ENCODE measurements at places on chromosomes 7 and 10. TPM values are rescaled to one million over a fixed set of nuclear protein-coding genes. Genes with fewer than 3 reads are reported as not detected.

GRCh38 chr7:26685606-26686005 lies 178.8 kb downstream of the SKAP2 start:
- no peak for DNase-seq

The HECW1 gene
- total RNA-seq, result 10.9 TPM

- DNase-seq, result no peak
Observed at GRCh38 chr7:25002786-25003185, 22.8 kb upstream of the OSBPL3 start.

DNA sequence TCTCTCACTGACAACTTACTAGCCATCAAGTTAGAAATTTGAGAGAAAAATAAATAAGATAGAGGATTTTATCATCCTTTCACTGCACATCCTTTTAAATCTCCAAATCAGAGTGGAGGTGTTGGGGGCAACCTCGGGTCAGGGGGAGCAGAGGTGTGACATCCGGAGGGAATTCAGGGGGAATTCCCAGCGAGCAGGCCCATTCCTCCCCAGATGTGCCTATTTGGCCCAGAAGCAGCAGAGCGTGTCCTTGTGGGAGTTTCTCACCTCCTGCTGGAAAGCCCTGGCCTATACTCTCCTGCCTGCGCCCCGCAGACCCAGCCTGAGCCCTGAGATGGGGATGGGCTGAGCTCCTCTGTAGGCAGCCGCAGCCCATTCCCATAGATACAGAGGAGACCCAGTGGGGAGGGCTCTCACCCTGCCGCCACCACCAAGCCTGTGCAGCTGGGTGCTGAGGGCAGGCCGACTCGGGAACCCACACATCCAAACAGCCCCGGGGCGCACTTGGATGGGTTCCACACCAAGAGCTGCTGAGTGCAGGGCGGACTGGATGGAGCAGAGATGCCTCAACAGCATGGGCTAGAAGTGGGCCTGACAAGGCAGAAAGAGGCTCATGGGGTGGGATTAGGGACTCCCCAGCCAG lies 124.5 kb downstream of the CXCL12 start:
- no peak for DNase-seq

The EN2 gene
- under 0.01 TPM for total RNA-seq

The GALNT17 gene
- 66.0 TPM for total RNA-seq

DNA sequence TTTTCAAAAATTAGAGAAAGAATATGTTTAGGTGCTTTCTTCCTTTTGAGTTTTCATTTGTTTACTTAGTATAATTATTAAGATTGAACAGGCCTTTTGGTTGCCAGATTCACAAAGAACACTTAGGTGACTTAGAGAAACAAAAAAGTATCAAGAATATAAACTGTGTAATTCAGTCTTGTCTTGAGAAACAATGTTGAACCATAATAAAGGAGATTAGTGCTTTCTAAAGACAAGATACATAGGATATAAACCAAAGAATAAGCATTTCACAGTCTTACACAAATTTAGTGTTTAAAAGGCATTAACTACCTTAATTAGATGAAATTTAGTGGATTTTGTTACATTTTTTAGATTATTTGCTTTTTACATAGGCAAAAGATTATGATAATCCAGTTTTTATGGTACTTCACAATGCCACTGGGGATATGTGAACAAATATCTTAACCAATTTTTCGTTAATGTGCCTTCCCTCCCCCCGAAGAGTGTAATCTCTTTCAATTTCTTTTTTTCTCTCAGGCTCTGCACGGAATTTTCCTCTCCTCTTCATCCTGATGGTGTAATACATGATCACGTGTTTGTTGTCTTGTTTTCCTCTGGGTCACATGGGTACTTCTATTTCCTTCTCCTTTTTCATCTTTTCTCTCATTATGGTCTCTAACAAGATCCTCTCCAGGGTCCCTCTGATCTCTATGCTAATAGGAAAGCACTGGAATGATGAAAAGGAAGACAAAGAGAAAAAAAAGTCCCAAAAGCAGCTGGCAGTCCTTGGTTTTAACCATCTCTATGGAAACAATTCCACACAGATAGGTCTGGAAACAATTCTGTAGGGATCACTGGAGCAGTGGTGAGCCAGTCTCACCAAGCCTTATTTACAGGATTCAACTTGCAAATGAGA lies 3.7 kb upstream of the HNRNPH3 start:
- DNase-seq, result peak; percentile 61

DNA sequence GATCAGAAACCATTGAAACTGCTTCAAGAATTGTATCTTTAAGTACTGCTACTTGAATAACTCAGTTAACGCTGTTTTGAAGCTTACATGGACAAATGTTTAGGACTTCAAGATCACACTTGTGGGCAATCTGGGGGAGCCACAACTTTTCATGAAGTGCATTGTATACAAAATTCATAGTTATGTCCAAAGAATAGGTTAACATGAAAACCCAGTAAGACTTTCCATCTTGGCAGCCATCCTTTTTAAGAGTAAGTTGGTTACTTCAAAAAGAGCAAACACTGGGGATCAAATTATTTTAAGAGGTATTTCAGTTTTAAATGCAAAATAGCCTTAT lies 14.7 kb downstream of the HNRNPA2B1 start:
- DNase-seq, result no peak

The PDIA4 gene
- total RNA-seq, result 47.9 TPM

GRCh38 chr10:29050081-29050480 lies 238.8 kb upstream of the LYZL1 start:
- DNase-seq, result no peak

DNA sequence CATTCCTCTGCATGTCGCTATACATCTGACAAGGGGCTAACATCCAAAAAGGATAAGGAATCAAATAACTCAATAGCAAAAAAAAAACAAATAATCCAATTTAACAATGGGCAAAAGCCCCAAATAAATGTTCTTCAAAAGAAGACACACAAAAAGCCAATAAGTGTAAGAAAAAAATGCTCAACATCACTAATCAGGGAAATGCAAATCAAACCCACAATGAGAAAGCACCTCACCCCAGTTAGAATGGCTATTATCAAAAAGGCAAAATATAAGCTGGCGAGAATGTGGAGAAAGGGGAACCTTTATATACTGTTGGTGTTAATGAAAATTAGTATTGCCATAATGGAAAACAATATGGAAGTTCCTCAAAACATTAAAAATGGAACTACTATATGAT lies 14.3 kb downstream of the ARHGAP12 start:
- DNase-seq, result no peak

The MICALL2 gene
- 67.6 TPM for total RNA-seq

- no peak for DNase-seq
Observed at GRCh38 chr10:16854623-16855022, 37.4 kb upstream of the RSU1 start.

The OR2A7 gene
- 3.8 TPM for total RNA-seq

The EZH2 gene
- total RNA-seq, result 7.5 TPM

DNA sequence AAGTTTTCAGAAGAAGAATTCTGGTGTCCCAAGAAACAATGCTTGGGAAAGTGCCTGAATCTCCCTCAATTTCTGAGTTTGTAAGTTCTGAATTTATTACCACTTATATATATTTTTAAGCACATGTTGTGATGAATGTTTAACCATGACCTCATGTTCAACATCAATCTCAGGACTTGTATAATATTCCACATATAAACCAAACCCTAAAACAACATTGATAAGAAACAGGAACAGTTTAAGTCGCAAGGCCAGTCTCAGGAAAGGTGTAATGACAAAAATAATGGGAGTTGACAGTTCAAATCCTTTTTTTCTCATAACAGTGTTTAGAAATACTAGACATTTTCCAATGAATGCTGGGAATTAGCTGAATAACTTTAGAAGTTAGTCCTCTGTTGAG lies 22.8 kb downstream of the NRP1 start:
- DNase-seq, result no peak

The ALOX5 gene
- total RNA-seq, result 127 TPM

The ADIRF gene
- 849 TPM for total RNA-seq

The KCP gene
- total RNA-seq, result 0.59 TPM

The OR2A5 gene
- not detected for total RNA-seq

The CACNB2 gene
- 13.8 TPM for total RNA-seq

GRCh38 chr7:151885202-151885580 lies 8.3 kb upstream of the PRKAG2 start:
- DNase-seq, result no peak

DNA sequence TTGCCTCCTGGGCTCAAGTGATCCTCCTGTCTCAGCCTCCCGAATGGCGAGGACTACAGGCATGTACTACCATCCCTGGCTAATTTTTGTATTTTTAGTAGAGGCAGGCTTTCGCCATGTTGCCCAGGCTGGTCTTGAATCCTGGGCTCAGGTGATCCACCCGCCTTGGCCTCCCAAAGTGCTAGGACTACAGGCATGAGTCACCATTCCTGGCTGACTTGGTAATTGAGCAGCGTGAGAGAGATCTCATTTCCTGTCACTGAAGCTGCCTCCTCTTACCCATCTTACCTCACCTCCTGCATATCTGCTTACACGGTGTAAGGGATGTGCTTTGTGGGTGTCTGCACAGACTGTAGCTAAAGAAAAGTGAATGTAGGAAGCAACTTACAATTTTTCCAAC lies 9.7 kb downstream of the IFIT3 start:
- DNase-seq, result no peak

DNA sequence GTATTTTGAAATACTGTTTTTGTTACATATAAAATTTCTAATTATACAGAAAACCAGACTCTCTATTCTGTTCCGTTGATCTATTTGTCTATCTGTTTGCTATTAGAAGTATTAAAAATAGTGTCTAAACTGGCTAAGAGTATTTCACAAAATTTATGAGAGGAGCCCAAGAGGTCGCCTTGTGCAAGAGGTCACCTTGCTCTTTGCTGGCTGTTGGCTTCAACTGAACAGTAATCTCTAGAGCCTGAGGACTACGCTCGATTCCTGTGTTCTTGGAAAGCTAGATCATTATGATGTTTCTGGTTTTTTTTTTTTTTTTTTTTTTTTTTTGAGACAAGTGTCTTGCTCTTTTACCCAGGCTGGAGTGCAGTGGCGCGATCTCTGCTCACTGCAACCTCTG lies 428.6 kb downstream of the LRMDA start:
- DNase-seq, result peak; percentile 57

- DNase-seq, result no peak
Observed at GRCh38 chr10:25888627-25889026, 45.4 kb upstream of the MYO3A start.

DNA sequence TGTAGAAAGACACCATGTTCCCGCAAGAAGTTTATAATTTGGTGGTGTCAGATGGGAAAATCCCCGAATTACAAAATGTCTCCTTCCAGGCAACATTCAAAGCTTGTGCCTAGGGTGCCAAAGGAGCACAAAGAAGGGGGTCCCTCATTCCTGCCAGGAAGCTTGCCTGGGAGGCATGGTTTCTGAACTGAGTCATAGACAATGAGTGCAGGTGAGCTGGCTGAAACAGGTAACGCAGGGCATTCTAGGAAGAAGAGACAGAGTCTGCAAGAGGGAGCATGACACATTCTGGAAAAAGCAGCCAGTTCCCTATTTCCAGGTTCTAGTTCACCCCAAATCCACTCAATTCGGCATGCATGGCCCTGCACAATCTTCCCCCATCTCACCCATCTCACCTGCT lies 11.9 kb upstream of the CALU start:
- DNase-seq, result no peak

DNA sequence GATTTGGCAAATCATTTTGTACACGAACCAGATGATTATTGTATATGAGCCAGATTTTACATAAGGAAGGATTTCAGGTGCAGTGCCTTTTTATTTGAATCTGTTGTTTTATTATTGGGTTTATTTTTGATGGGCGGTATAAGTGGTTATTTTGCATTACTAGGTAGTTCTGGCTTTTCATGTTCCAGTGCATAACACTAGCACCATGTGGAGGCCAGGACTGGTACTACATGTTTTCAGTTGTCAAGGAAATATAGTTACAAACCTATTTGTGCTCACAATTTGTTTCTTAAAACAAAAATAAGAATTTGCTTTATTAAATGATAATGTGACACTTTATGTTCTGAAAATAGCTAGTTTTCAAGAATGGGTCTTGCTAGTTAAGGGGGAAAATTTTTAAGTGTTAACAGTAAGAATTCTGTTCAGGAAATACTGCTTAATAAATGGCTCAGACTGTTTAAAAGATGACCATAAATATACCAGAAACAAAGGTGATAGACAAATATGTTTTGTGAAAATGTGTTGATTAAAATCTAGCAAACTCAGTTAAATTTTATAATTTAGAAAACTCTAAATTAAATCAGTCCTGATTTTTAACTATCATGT lies 7.1 kb upstream of the SEMA3E start:
- no peak for DNase-seq

- DNase-seq, result no peak
Observed at GRCh38 chr10:66144016-66144415, 781.8 kb upstream of the LRRTM3 start.

DNA sequence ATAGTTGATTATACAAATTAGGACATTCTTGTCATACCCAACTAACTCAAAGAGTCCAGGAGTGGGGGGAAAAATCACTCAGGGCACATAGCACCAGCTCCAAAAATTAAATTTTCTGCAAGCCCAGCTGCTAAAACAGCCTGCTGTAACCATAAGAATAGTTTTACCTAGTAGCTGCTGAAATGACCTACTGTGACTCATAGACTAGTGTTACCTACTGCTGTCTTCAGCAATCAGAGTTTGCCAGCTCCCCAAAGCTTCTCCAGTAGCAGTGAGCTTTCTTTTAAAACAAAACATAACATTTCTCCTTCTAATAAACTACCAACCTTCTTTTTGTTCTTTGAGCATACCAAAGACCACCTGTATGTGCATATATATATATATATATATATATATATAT lies 4.2 kb upstream of the ARHGAP12 start:
- DNase-seq, result no peak

GRCh38 chr10:22436526-22436892 lies 91.2 kb downstream of the SPAG6 start:
- DNase-seq, result no peak

DNA sequence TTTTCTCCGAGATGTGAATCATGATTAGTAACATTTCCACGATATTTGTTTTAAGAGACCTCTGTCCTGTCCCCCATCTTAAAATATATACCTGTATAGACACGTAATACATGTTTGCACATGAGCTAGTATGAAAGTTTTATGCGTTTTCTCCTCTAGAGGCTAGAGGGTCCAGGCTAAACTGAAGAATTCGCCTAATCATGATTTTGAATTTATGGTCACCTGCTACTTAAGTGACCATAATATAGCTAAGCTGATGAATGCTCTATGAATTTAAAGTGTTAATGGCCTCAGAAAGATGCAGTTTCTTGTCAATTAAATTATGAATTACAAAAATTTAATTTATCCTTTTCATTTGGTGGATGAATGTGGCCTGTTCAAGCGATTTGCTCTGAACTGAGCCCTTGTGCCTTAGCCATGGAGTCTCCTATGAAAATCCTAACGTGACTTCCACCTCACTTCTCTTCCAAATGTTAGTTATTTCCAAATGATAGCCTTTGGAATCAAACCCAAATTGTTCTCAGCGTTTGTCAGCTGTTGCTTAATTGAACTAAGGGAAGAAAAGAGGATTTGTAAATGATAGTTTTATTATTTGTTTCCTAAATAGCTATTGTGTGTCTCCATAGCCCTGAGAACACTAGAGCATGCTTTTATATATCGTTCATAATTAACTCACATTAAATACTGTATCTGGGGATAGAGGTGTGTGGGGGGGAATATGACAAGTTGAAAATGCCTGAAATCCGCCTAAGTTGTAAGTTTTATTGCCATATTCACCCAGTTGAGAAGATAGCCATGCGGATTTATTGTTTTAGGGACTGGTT lies 2.3 kb downstream of the CELF2 start:
- DNase-seq, result no peak

All from tibial nerve (tissue), 4 donors.